ENCODE measurements at places on chromosomes 3 and 15.

DNA sequence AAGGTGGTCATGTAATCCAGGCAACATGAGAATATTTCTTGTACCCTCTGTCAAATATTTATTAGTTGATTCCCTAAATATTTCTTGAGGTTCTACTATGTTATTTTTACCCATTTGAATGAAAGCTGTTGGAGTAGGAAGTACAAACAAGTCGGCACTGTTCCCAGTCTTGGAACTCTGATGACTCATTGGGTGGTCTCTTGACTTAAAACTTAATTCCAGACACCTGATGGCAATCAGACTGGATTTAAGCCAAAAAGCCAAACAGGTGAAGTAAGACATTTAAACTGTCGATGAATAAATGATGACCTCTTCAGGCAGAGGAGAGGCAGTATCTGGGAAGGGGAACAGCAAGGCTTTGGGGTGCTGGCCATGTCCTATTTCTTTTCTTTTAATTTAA, 22.8 kb downstream of the C2CD4A start:
- no peak for DNase-seq

DNA sequence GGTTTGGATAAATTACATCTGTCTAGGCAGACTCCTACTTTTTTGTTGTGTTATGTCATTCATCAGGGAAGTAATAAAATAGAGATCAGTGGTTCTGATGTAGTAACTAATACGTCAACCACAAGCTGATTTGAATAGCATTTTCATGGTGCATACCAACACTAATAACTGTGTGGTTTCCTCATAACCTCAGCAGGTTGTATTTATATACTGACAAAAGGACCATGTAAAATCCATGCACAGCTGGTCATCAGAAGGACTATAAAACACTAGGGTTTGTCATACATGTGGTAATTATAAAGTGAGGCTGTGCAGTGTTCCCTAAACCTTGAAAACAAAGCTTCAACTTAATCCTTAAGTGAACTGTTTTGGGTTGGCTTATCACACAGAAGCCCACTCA, 216.8 kb upstream of the RBMS3 start:
- DNase-seq, result no peak

GRCh38 chr3:64064804-64065203, 41.5 kb upstream of the PSMD6 start:
- no peak for DNase-seq

DNA sequence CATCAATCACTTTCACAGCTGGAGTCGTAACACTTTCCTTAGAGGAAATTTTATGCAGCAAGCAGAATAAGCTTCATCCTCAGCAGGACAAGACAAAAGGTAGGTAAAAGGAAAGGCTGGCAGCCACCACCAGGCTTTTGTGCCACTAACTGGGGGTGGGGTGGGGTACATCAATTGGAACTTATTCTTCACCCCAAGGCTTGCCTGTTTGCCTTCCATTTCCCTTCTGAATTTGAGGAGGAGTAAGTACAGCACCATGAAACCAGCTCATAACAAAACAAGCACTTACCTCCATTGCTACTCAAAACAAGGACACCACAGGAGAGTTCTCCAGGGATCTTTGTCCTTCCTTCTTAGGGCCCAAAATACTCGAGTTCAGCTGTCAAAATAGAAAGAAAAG, 296.8 kb downstream of the ARRDC4 start:
- DNase-seq, result no peak

- DNase-seq, result no peak
Observed at GRCh38 chr15:78072080-78072892, 5.2 kb downstream of the TBC1D2B start.
